A549 treated with CORT108297 at 1 μM for 4 hours (cell line): ENCODE measurements at places on chromosomes 1 and 21. TPM values are rescaled to one million over a fixed set of nuclear protein-coding genes. Genes with fewer than 3 reads are reported as not detected.

The CRYZL1 gene
- 12.8 to 14.9 TPM (median 14.4 TPM) in 5 replicates for total RNA-seq

The METTL18 gene
- total RNA-seq = 4.9 to 7.8 TPM (median 5.6 TPM) in 5 replicates

The PRR9 gene
- total RNA-seq = not detected in 5 replicates

The AK5 gene
- total RNA-seq = 5.5 to 10.0 TPM (median 7.0 TPM) in 5 replicates

The PLEKHM2 gene
- total RNA-seq = 21.3 to 30.8 TPM (median 28.2 TPM) in 5 replicates

The PDC gene
- total RNA-seq = not detected in 5 replicates

The FAM131C gene
- total RNA-seq = 11.2 to 18.8 TPM (median 17.9 TPM) in 5 replicates

The CHIA gene
- not detected in 5 replicates for total RNA-seq

The A3GALT2 gene
- total RNA-seq = not detected in 5 replicates

The S100A16 gene
- total RNA-seq = 447 to 522 TPM (median 509 TPM) in 5 replicates

The BGLAP gene
- total RNA-seq = 0.34 to 0.75 TPM (median 0.52 TPM) in 4 of 5 replicates, not detected in the other

The S100A7 gene
- total RNA-seq = not detected in 5 replicates

The TTC34 gene
- 0.02 to 0.06 TPM (median 0.04 TPM) in 5 replicates for total RNA-seq

The RORC gene
- total RNA-seq = 0.03 to 0.06 TPM (median 0.04 TPM) in 4 of 5 replicates, not detected in the other

The TAL1 gene
- 0.02 TPM in 2 of 5 replicates, not detected in the others for total RNA-seq

The AIM2 gene
- total RNA-seq = not detected in 5 replicates

The SYTL1 gene
- 0.30 to 0.88 TPM (median 0.56 TPM) in 5 replicates for total RNA-seq

The OR2L3 gene
- total RNA-seq = not detected in 5 replicates

The LCE3E gene
- 0.16 to 0.17 TPM in 2 of 5 replicates, not detected in the others for total RNA-seq

The ZNF687 gene
- 11.8 to 15.3 TPM (median 14.0 TPM) in 5 replicates for total RNA-seq

The TNFSF4 gene
- total RNA-seq = 0.03 to 0.04 TPM (median 0.03 TPM) in 3 of 5 replicates, not detected in the others

The ST7L gene
- 11.8 to 13.5 TPM (median 12.8 TPM) in 5 replicates for total RNA-seq

The LAD1 gene
- 0.43 to 0.80 TPM (median 0.54 TPM) in 5 replicates for total RNA-seq

The RIPPLY3 gene
- total RNA-seq = 0.48 to 0.63 TPM (median 0.57 TPM) in 5 replicates

The CAMK1G gene
- 0.14 to 0.37 TPM (median 0.30 TPM) in 5 replicates for total RNA-seq

The SPRR2G gene
- total RNA-seq = not detected in 5 replicates

The NBPF4 gene
- 0.07 to 0.18 TPM (median 0.11 TPM) in 5 replicates for total RNA-seq

The ICOSLG gene
- 2.1 to 3.3 TPM (median 3.1 TPM) in 5 replicates for total RNA-seq

The SPRR1A gene
- not detected in 5 replicates for total RNA-seq

The CRYBG2 gene
- total RNA-seq = 1.2 to 2.6 TPM (median 1.8 TPM) in 5 replicates

The CAMTA1 gene
- 61.2 to 73.5 TPM (median 64.1 TPM) in 5 replicates for total RNA-seq

The TNFSF18 gene
- not detected in 5 replicates for total RNA-seq

The DPT gene
- not detected in 5 replicates for total RNA-seq

The IGSF3 gene
- total RNA-seq = 17.1 to 24.2 TPM (median 20.8 TPM) in 5 replicates
